ENCODE measurements at places on chromosomes 16 and 17.

DNA sequence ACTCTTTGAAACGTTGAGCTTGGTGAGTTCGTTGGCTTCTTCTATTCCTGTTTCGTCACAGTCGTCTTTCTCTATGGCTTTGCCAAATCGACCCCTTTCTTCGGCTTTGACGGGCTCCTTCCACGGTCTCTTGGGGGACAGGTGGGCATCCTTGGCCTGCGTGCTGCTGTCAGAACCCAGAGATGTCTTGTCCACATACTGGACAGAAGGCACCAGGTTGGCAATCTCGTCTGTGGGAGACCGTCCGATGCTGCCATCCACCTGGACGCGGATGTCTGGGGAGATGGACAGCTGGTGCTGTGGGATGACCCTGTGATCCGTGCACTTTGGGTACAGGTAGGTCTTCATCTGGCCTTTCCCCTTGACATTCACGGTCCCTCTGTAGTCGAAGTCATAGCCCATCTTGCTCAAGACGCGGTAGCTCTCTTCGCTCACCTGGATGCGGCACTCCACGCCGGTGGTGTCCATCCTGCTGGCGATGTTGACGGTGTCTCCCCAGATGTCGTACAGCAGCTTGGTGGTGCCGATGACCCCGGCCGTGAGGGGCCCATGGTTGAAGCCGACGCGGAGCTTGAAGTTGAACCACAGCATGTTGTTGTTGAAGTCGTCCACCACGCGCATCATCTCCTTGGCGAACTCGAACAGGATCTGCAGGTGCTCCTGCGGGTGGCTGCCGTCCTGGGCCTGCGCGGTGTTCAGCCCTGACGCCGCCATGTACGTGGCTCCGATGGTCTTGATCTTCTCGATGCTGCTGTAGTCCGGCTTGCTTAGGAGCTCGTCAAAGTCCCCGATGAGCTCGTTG is 85.5 kb upstream of the CREBBP start:
- no peak for DNase-seq

GRCh38 chr16:71542377-71542776 is 16.2 kb downstream of the CHST4 start:
- DNase-seq = no peak

DNA sequence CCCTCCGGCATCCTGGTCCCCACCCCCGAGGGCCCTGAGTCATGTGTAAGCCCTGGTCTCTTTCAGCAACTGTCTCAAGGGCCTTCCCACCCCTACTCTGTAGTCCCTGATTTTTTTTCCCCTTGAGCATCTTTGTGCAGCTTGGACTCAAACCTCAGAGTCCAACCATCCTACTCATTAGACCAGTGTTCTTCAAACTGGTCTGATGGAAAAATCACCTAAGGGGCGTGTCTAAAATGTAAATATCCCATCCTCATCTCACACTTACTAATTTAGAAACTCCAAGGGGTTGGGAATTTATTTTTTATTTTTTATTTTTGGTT is 624 bp downstream of the G6PC3 start:
- no peak for DNase-seq

DNA sequence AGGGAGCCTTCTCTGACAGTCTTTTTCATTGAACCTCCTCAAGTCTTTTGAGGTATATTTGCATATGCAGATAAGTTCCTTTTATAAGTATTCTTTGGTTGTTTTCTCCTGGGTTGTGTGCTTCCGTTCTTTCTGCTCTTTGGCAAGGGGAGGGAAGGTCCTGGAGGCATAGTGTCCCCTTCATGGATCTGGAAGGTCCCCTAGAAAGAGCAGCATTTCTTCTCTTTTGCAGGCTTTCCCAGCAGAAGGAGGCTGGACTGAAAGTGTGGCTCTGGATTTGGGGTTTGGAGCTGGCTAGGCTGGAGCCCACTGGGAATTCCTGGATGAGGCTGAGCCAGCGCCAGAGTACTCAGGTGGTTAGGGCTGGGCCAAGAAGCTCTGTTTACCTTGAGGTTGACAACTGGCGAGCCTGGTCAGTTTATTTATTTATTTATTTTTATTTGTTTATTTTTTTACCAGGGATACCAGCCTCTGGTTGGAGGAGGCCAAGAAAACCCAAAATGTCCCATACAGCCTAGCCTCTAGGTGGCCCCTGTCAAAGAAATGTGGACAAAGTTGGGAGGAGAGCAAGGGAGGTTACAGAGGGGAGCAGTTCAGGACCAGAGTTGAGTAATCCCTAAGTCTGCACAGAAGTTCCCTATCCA is 5.4 kb upstream of the TOP2A start:
- no peak for DNase-seq

DNA sequence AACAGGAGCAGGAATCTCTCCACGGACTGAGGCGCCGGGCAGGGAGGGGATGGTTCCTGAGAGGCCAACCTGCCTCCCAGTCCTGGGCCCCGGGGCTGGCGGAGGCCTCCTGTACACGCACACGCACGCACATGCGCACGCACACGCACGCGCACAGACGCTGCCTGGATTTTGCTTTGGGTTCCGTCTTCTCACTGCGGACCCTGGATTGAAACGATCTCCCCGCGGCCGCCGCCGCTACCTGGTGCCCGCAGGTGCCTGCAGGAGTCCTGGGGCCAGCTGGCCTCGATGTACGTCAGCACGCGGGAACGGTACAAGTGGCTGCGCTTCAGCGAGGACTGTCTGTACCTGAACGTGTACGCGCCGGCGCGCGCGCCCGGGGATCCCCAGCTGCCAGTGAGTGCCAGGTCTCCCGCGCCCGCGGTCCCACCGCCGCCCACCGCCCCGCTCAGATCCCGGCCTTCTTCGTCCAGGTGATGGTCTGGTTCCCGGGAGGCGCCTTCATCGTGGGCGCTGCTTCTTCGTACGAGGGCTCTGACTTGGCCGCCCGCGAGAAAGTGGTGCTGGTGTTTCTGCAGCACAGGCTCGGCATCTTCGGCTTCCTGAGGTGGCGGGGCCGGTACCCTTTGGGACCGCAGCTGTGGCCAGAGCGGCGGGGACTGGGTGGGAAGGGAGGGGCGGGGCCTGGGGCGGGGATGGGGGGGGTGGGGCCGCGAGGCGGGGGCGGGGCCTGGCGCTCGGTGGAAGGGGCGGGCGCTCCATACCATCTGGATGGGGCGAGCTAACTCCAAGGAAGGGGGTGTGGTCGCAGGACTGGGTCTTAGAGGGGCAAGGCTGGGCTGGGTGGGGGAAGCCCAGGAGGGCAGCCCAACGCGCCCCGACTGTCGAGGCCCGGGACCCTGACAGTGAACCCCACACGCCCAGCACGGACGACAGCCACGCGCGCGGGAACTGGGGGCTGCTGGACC is 12.3 kb downstream of the CES4A start:
- no peak for DNase-seq

DNA sequence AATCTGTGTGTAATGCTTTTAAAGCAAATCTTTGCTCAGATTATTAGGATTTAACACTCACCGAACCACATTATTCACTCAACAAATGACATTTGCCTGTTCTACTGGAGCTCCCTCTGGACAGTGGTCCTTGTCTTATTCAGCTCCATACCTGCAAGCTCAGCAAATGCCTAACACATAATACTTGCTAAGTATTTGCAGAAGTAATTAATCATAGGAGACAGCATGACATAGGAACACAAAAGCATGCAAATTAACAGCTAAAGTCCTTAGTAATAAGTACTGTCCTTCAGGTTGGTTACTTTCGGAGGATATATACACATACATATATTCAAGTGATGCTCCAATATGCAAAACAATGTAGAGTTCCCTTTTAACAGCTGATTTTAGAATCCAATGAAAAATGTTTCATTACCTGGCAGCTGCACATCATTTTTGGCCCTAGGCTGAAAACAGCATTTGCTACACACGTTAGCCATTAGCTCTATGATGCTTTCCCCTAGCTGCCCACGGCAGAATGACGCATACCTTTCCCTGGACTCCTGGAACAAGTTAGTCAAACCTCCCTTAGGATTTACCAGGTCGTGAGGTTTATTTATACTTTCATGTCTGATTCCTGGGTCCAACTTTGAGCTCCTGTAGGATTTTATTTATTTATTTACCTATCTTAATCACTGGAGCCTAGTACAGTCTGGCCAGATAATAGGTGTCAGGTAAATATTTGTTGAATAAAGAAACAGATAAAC is 8.6 kb downstream of the BRD7 start:
- no peak for DNase-seq

DNA sequence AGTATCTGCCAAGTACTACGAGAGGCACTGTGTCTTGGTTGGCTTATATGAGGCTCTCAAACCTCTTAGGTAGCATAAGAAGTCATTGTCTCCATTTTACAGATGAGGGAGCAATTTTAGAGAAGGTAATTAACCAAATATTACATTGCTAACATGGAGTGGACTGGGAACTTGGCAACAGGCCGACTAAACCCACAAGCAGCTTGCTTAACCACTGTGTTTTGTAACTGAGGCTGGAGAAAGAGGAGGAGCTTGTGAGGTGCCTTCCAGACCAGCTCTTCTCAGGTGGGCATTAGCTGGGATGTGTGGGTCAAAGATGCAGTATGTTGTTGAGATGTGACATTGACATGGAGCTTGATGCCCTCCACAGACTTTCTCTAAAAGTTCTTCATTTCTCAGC is 835.6 kb upstream of the RBFOX1 start:
- DNase-seq = no peak

GRCh38 chr16:64251742-64252141 is 870.1 kb downstream of the CDH11 start:
- DNase-seq = no peak

DNA sequence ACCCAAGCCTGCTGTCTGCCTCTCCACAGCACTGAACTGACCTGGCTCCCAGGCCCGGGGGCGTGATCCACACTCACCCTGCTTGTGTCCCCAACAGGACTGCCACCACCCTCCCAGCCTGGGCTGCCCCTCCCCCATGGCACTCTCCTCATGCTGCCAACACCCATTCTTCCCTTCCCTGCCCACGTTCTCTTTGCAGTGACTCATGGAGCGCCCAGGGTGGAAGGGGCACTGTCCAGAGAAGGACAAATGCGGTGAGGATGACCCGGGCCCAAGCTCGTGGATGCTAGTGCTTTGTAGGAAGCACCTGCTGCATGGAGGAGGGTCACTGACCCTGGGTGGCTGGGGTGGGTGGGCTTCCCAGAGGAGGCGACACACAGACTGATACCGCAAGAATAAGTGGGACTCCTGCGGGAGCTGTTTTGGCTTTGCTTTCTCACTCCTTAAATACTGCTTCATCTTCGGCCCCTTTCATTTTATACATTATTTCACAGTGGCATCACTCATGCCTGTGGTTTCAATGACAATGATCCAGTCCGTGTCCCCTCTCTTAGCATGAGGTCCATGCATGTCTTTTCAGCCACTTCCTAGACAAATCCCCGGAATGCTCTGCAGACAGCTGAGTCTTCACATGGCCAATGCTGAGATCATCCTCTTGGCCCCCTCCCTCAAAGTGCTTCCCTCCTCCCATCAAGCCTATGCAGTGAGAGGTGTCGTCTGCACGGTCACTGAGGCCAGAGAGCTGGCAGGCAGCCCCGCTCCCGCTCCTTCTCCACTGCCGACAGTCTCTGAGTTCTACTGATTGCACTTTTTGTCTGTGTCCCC is 17.6 kb downstream of the CDK5R1 start:
- DNase-seq = no peak

DNA sequence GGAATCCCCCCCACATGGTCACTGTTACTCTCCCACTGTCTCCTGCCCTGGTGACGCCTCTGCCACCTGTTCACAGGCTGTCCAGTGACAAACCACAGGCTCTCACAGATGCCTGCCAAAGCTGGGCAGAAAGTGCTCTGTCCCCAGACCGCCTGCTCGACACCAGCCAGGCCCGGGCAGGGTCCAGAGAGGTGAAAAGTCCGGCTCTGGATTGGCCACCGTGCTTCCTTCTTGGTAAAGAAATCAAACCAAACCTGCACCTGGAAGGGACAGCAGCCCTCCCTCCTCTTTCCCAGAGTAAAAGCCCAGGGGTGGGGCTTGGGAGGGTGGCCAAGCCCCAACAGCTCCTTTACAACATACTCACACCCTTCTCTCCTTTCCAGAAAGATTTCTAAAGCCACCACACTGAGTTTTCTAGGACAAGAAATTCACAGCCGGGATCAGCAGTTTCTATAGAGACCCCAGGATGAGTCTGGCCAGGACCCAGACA is 6.2 kb downstream of the PCGF2 start:
- no peak for DNase-seq

DNA sequence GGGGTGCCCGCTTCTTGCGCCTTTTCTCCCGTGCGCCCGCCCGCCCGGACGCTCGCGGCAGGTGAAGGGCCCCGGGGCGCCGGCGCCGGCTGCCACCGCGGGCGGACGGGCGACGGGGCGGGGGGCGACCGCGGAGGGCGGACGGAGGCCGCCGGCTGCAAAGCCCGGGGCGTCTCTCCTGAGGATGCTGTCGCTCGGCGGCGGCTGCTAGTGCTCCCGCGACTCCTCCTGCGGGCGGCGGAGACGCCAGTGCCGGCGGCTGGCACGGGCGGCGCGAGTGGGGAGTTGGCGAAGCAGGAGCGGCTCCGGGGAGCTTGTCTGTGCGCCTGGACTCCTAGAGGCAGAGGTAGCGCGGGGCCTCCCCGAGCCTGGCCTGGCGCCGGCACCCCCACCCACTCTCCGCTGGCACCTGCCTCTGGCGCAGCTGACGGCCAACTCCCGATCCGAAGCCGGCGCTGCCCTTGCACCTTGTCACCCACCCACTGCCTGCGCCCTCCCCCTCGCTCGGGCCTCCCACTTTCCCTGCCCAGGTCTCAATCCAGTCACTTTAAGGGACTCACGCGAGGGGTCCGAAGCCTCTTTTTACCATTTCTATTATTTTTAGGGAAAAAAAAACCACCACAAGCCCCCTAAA is at the start of gene FAM20A:
TSS of gene FAM20A (minus strand) at position 437 of the 634 bp plus-strand sequence. CDS start 701 bp downstream, outside the sequence.
- DNase-seq = no peak

GRCh38 chr16:85210423-85211169 is 98.3 kb upstream of the CIBAR2 start:
- peak; percentile 26 for DNase-seq

DNA sequence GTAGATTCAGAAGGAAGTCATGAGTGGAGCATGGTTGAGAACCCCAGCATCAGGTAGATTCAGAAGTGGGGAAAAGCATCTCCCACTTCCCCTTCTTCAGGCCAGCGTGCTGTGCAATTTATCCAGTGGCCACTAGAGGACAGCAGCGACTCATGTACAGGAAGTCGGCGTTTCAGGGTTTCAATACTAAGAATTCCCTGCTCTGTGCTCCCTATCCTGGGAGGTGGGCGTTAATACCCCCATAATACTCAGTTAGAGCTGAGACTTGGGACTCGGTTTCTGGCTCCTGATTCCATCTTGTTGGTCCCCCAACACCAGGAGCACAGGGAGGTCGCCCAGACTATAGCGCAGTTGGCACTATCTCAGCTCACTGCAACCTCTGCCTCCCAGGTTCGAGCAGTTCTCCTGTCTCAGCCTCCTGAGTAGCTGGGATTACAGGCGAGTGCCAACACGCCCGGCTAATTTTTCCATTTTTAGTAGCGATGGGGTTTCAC is 75.3 kb upstream of the AMZ2 start:
- peak; percentile 38 for DNase-seq

GRCh38 chr17:28055546-28056275 is 13.2 kb downstream of the NLK start:
- DNase-seq = no peak

DNA sequence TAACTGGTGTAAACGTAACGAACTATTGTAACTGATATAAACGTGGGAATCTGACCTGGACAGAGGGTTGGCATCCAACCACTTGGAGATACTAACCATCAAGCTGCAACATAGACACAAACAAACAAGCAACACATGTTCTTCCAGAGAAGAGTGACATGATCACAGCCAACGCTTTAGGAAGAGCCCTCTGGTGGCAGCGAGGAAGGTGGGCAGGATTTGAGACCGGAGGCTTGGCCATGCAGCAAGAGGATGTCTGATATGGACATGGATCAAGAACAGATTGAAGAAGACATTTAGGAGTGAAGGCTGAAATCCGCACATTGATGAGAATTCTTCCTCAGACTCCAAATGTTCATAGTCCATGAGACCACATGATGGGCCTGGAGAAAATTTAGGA is 40.3 kb upstream of the TNRC6A start:
- peak; percentile 4 for DNase-seq

GRCh38 chr17:50020841-50021599 is 26.0 kb upstream of the DLX3 start:
- no peak for DNase-seq
